ENCODE measurements at places on chromosomes 2 and 18.
A peak's percentile ranks its signal among the peaks of the same experiment; 100 is the strongest.

GRCh38 chr2:180901331-180901730 lies 79.1 kb upstream of the UBE2E3 start:
- no peak for DNase-seq

- peak; percentile 97 for DNase-seq
Observed at GRCh38 chr2:201257956-201258665, 2.2 kb upstream of the CASP8 start.

GRCh38 chr2:142380372-142380771 lies 249.6 kb upstream of the LRP1B start:
- DNase-seq = no peak

GRCh38 chr2:85669549-85669948 lies 1.6 kb upstream of the SFTPB start:
- no peak for DNase-seq

GRCh38 chr18:7822435-7823331 lies 255.6 kb downstream of the PTPRM start:
- no peak for DNase-seq

- DNase-seq = no peak
Observed at GRCh38 chr2:154140249-154141025, 268.7 kb downstream of the GALNT13 start.

DNA sequence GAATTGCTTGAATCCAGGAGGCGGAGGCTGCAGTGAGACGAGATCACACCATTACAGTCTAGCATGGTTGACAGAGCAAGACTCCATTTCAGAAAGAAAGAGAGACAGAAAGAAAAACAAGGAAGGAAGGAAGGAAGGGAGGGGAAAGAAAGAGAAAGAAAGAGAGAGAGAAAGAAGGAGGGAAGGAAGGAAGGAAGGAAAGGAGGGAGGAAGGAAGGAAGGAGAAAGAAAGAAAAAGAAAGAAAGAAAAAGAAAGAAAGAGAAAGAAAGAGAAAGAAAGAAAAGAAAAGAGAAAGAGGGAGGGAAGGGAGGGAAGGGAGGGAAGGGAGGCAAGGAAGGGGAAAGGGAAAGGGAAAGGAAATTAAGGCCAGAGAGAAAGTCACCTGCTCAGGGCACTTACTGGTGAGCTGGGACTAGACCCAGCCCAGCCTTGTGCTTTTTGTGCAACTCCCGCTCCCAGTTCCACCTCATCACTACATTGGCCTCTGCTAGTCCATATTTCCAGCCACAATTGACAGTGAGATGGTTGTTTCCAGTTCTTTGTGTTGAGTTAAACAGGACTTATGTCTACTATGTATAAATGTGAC lies 35.7 kb downstream of the MOGAT1 start:
- DNase-seq = no peak

DNA sequence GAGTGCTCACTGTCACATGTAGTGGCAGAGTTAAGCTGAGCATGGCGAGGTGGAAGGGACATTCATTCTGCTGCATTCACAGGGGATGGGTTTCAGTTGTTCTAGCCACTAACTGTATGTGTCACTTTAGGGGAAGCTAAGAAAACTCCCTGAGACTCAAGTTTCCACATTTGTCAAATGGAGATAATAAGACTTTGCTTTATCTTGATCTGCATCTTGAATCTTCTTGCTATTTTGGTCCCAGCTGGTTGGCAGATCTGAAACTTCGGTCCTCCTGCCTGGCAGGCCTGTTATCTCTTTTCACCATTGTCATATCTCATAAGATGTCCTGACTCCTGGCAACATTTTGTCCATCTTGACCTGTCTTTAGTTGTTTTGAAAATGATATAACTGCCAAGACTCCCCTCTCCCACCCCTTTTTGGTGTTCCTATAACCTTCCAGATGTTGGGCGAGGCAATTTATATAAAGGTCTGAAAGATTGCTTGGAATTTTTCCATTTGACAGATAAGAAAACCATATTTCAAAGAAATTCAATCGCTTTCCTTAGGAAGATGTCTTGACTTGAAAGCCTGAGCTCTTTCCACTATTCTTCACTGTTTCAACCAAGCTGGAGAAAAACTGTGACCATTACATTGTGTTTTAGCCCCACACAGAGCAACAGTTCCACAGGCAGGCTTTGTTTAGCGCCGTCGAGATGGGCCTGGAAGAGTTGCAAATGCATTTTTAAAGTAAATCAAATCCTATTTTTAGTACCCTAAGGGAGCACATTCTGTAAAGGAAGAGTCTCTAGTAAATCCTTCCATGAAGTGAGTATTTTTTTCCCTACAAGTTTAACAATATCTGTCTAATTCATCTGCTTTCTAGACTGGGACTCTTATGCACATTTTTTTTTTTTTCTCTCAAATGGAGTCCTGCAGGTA lies 33.4 kb downstream of the MYCN start:
- peak; percentile 64 for DNase-seq

GRCh38 chr2:33067598-33067997 lies 120.8 kb downstream of the LTBP1 start:
- no peak for DNase-seq

DNA sequence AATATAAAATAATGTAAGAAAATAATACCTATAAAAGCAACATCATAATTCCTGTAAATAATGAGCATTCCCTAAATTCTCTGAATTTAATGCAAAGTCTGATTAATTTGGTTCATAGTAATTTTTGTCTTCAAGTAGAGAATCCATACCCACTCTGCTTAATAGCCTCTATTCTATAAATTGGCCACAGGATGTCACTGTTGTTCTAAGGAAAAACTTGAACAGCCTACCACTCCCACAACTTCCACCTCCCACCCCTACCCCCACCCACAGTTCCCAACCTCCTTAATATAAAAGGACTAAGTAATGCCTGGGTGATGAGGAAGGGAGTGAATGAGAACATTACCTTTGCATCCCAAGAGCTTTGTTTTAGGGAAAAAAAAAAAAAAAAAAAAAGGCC lies 27.2 kb upstream of the BBS5 start:
- peak; percentile 44 for DNase-seq

DNA sequence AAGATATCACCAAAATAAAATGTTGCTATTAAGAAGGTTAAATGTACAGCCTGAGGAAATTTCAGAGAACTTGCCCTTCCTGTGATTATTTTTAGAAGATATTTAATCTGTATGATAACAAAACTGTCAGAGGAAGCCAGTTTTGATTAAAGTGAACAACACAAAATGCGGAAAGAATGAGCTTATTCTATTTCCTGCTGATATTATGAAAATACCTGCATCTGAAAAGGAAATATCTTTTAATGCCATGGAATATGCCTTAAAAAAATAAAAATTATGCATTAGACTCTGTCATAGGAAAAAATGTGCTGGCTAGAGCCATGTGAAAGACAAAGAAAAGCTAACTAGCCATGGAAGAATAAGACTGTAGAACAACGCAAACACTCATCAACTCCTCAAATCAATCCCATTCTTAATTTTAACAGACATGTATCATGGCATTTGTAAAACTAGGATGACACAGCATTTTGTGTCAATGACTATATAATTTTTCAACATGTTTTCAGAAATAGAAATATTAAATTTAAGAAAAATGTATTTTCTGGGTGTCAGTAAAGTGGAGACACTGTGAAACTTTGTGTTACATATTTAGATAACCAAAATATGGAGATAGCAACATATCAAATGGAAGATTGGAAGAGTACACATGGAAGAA lies 1768.2 kb downstream of the SUCLG1 start:
- no peak for DNase-seq

DNA sequence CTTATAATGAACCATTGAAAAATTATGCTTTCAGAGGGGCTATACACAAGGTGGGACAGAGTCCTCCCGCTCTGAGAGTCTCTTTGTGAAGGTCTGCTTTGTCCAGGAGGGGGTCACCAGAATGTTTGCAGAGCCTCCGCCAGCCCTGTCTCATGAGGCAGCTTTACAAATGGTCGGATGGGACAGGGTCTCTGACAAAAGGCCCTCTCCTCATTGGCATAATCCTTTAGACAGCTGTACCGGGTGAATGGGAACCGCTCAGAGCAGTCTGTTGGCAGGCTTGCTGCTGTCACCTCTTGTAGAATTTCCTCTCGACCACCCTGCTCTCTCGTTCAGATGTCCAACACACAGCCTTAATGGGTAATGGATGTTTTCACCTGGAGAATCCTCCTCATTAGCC lies 40.2 kb upstream of the TGIF1 start:
- no peak for DNase-seq

DNA sequence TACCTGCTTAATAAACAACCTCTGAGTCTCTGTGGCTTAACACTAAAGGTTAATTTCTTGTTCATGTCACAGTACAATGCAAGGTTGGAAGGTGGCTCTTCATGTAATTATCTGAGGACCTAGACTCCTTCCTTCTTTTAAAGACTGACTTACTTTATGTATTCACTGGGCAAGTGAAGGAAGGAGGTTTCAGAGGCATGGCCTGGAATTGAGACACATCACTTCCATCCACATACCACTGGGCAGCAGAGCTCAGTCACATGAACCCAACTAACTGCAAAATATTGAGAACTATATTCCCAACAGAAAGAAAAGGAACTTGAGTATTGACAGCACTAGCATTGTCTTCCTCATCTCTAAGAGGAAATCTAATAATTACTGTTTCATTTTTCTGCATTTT lies 57.5 kb upstream of the FN1 start:
- no peak for DNase-seq

DNA sequence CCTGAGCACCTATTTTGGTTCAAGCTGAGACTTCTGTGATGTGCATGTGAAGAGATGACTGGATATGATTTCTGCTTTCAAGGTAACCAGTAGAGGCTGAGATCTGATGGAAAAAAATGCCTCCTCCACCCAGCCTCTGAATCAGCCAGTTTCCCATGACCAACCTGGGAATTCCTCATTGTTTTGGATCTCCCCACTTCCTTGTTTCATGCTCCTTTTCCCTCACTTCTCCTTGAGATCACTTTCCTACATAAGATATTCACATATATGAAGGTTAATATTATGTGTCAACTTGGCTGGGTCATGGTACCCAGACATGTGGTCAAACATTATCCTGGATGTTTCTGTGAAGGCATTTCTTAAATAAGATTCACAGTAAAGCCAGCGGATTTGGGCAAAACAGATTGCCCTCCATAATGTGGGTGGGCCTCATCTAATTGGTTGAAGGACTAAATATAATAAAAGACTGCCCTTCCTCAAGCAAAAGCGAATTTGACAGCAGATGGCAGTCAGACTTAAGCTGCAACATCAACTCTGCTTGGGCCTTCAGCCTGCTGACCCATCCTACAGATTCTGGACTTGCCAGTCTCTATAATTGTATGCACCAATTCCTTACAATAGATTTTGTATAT lies 379.4 kb downstream of the TNS1 start:
- no peak for DNase-seq

DNA sequence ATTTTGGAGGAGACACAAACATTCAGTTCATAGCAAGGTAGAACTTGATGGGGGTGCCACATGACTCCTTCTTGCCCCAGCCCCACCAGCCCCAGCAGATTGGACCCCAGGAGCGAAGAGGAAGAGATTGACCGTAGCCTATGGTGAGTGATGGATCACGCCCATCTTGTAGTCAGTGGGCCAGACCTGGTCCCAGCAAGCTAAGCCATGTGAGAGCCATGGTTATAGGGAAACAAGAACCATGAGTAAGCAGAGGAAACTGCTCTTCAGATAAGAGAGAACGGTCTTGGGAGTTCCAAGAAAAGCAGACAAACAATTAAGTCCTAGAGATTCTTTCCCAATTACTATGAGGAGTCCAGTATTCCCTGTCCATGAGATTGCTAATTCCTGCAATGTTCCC lies 4.6 kb upstream of the TCF4 start:
- no peak for DNase-seq

GRCh38 chr18:80239830-80240229 lies 7.5 kb downstream of the PARD6G start:
- DNase-seq = no peak

DNA sequence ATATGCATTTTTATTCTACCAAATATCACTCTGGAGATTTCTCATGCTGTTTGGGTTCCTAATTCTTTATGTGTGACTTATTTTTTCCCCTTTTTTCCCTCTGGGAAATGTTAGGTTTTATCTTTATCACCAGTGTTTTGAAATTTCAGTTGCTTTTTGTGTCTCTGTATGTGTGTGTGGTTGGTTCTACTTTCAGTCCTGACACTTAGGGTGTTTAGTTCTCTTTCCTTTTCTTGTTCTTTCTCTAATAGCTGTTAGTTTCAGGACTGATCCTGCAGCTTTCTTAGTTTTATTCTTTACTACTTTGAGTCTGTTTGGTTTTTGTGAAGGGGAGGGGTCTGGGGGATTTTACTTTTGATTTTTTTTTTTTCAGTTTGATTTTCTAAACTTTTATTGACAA lies 23.1 kb downstream of the PPM1B start:
- no peak for DNase-seq

DNA sequence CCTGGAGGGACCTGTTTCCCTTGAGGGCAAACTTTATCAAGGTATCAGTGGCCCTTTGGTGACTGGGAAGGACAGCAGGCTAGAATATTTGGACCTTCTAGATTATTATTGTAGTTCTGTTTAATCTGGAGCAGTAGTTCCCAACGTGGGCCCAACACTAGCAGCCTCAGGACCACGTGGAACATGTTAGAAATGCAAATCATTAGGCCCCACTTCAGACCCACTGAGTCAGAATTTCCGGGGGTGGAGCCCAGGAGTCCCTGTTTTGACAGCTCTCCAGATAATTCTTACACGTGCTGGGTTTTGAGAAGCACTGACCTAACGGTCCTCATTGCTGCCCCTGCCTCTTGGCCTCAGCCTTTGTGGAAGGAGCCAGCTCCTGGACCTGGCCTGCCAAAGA lies 25.5 kb upstream of the DYNC2LI1 start:
- DNase-seq = no peak

DNA sequence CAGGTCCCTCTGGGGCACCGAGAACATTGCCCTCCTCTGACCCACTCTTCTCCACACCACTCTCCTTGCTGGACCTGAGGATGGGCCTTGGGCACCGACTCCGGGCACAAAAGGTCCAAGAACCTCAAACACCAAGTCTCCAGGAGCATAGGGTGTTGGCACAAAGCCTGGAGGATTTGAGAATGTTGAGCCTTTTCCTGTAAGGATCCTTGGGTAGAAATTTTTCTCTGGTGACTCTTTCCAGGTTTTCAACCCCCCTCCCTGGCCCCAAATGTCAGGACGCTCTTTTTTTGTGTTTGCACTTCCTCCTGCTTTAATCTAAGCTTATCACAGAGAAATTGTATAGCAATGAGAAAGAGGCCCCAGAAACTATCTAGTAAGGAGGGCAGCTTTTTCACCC lies 9.2 kb downstream of the SPR start:
- no peak for DNase-seq

GRCh38 chr2:129491308-129491707 lies 488.2 kb upstream of the RAB6C start:
- DNase-seq = no peak

DNA sequence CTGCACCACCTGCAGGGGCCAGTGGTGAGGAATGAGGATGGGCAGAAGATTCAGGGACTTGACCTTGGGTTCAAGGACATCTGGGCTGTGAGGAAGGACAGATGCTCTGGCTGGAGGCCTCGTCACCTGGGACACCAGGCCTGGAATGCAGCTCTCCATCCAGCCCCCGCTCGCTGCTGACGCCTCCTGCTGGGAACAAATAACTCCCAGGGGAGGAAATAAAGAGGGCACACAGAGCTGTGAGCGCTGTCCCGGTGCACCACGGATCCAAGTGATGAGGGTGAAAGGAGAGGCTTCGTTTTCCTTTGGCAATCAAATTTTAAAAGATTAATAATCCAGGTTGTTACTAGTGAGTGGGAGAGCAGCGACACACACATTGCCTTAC lies 368.0 kb upstream of the MYT1L start:
- DNase-seq = no peak

GRCh38 chr2:16188261-16188890 lies 248.0 kb downstream of the MYCN start:
- no peak for DNase-seq

GRCh38 chr2:205024822-205025518 lies 479.7 kb downstream of the PARD3B start:
- no peak for DNase-seq

- no peak for DNase-seq
Observed at GRCh38 chr2:226838722-226839121, 2.9 kb downstream of the RHBDD1 start.
